ENCODE measurements at places on chromosomes 7 and 10.

DNA sequence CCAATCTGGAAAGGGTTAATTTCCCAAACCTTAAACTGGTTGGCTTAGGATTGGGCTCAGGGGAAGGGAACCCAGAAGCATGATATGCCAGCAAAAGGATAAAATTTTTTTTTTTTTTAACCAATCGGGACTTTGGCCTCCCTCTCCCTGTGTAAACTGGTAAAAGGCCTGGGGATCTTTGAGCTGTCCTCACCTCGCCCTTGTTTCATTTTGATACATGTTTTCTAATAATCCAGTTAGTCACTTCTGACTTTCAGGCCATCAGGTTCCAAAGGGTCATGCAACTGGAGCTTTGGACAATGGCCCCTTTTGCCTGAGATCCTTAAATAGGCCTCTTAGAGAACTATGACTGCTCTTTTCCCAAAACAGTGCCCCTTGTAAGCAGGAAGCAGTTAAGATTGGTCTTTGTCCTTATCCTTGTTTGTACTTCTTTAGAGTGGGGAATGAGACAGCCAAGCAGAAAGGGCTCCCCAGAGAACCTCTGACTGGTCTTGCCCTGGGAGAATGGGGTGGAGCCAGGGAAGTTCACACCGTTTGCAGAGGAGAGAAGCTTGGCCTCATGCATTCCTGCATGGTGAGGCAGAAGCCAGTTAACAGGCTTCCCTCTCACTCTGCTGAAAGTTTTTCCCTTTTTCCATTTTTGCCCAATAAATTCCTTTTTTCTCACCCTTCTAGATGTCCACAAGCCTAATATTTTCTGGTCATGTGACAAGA lies 424.2 kb upstream of the CNTNAP2 start:
- no peak for DNase-seq

DNA sequence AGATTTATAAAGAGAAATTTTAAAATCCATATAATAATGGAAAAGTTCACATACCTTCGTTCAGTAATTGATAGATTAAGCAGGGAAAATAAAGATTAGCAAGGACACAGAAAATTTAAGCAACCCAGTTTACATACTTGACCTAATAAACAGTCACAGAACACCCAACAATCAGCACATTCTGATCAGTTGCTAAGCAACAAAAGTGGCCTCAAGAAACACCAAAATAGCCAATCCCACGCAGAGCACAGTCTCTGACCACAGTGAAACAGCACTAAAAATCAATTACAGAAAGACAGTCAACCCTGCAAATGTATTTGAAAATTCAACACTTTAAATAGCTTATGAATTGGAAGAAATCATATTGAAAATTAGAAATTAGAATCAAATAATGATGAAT lies 39.3 kb upstream of the DRGX start:
- DNase-seq, result no peak

GRCh38 chr10:76333326-76333725 lies 901.9 kb downstream of the LRMDA start:
- DNase-seq, result no peak

DNA sequence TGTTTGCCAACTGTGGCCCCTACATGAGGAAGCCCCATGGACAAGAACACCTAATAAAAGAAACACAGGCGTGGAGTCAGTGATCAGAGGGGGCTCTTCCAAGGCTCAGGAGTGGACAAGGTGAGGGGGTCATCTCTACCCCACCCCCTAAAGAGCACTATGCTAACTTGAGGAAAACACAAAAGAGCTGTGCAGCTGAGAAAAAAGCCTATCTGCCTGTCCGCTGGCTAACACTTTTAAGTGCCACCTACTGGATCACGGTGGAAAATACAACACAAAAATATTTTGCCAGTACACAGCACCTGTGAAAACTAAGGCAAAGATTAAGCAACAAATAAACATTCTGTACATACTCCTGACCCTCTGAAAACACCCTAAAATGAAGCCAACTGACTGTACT lies 53.1 kb upstream of the COBL start:
- DNase-seq, result no peak

DNA sequence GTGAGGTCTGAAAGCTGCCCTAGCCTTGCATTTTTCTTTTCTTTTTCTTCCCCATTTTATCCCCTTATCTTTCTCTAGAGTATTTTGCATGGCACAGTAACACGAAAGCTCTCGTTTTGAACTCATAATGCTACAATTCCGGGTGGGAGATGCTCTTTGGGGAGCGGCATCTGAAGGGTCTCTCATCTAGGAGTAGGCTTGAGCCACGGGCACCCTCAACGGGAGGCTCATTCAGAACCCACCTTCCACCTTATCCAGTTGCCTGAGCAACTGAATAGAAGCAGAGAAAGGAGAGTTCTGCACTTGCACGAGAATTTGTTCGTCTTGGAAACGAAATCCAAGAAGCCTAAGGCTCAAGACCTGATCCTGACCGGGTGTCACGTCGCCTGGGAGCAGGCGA lies 603.5 kb upstream of the FOXK1 start:
- DNase-seq, result no peak

DNA sequence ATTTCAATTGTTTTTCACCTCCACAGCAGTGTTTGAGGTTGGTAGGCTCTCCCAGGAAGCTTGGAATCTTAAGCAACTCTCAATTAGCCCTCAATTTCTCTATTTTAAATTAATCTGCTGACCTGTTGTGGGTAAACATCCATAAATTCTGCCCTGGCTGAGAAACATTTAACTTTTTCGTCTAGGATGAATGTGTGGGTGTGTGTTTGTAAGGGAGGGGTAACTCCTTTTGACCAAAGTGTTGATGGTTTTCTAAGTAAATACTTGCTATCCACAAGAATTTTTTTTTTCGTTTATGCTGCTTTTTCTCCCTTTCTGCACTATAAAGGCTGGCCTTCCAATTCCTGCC lies 973 bp downstream of the PPP3CB start:
- no peak for DNase-seq

GRCh38 chr7:155948423-155948822 lies 136.2 kb upstream of the SHH start:
- no peak for DNase-seq

GRCh38 chr7:2037808-2038522 lies 194.8 kb downstream of the MAD1L1 start:
- DNase-seq, result no peak

DNA sequence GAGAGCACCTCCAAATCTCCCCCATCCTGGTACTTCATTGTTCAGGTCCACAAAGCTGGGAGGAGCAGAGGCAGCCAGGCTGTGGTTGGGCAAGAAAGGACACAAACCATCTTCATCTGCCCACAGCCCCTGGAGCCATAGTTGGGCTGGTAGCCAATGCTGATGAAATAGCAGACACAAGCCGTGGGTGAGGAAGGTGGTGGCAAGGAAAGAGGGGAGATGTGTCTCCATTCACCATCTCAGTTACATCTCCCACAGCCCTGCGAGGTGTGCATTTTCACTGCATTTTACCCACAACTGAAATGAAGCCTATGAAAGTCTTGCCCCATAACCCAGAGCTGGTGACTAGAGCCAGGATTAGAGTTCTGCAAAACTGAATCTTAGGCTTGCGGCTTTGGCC lies 35.0 kb downstream of the PIK3AP1 start:
- DNase-seq, result no peak

DNA sequence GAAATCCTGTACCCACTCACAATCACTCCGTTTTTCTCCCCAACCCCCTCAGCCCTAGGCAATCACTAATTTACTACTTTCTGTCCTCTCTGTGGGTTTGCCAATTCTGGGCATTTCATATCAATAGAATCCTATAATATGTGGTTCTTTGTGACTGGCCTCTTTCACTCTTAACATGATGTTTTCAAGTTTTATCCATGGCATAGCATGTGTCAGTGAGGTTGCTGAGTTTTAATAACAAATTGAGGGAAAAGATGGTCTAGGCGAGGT lies 11.9 kb downstream of the PLAU start:
- DNase-seq, result no peak

DNA sequence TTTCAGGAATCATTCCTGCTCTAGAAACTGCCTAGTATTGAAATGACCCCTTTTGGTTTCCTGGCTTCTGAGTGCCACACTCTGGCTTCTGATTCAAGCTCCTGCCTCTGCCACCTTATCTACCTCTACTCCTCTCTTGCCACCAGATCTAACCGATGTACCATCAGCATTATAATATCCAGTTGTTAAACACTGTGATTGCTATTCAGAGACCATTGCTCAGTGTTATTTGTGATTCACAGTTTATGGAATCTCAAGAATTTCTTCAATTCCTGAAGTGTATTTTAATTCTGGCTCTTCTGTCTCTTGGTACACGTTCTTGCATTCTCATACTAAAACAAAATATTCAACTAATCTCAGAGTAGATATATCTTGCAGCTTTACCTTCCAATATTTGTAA lies 88.7 kb downstream of the DYNC1I1 start:
- DNase-seq, result no peak

DNA sequence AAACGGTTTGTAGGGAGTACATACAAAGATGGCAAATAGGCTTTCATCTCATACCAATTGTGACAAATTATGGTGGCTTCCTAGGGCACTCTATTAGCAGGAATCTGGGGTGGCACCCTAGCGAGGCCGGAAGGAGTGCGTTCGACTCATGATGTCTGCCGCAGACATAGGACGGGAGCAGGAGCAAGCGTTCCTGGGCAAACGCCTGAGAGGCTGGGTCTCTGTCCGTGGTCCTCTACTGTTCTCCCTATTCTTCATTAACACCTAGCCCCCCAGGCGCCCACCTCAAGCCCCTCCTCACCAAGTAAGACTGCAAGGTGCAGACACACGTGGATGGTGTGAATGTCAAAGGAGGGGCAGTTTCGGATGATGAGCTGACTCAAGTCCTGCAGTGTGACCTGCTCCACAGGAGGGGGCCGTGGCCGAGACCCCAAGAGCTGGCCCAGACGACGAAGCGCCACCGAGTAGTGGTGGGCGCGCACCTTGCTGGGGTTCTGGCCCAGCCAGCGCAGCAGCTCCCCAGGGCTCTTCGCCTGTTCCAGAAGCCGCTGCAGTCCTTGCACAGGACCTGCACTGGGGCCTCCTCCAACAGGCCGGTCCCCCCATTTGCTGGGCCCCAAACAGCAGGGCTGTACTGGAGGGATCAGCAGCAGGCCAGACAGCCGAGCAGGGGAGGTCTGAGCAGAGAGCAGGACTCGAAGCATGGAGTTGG lies 1.3 kb downstream of the FASTK start:
- DNase-seq, result no peak

DNA sequence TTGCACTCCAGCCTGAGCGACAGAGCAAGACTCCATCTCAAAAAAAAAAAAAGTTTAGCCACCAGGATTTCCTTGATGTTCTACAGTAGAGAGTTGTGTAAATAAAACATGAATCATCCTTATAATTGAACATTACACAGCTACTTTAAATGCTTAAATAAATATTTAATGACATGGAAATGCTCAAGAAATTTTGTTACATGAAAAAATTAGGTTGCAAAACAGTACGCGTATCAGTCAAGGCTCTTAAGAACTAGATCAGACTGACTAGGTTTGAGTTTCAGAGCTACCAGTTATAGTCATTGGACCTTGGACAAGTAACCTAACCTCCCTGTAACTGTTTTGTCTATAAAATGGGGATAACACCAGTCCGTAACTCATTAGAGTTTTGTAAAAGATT lies 38.7 kb upstream of the GSAP start:
- DNase-seq, result no peak

GRCh38 chr10:70106958-70107791 lies 25.4 kb downstream of the AIFM2 start:
- no peak for DNase-seq

DNA sequence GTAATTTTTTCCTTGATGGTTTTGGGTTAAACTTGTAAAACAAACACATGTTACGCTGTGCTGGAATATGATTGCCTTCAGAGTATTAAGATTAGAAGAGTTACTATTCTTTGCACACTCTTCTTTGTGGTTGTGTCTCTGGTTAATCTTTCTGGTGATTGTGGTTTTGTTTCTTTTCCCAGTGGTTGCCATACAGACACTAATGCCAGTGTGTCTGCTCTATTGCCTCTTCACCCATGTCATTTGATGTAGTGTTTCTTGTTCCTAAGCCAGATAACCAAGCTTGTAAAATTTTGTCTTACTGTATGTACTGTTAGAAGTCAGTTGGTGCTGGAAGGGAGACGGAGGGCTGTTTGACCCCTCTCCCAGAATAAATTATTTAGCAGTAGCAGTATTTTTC lies 124.8 kb downstream of the PHTF2 start:
- DNase-seq, result no peak

DNA sequence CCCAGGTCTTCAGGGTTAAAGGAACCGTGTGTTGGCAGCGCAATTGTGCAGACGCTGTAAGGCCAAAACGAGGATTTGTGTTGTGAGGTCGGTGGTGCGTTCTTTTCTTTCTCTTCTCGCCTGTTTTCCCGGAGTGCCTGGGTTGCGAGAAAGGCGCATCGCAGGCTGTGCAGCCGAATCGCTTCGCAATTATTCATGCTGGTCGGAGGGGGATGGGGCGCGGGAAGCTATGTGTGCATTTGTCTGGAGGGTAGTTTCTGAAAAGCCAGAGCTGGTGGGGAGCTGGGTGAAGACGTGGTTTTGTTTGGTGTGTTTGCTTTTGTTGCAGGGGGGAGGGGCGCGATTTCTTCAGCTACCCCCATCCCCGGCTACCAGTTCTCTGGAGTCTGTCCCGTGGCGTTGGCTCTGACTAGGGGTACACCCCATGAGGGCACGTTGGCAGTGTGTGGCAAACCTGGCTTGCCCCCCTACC lies 2.1 kb downstream of the MXI1 start:
- no peak for DNase-seq

DNA sequence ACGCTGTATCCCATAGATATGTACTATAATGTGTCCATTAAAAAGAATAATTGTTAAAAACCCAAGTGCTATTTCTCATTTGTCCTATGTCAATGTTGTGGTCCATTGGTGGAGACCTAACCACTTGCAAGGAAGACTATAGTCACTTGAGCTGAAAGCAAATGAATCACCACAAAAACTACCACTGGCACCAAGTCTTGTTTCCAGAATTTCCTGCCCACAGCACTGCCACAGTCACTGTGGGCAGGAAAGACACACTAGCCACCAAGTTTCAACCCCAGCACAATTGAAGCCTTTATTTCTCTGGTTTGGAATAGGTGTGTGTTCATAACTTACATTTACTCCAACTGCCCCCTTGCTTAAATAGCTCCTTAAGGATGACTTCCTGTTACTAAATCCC lies 12.4 kb downstream of the DIP2C start:
- no peak for DNase-seq

- no peak for DNase-seq
Observed at GRCh38 chr7:2420216-2420933, 17.0 kb downstream of the CHST12 start.

DNA sequence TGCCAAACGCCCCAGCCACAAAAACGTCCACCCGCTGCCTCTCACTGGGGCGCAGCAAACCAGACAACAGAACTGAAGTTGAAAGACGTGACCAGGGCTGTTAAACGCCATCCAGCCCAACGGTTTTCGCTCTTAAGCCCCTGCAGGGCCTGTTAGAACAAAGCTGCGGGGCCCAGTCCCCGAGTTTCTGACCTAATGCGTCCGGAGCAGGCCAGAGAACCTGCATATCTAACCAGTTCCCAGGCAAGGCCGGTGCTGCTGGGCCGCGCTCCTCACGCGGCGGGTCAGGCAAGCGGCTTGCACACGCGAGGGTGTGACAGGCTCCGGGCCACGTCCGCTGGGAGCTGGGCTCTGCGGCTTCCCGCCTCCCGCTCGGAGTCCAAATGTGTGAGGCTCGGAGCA lies 87.0 kb downstream of the PTPRN2 start:
- DNase-seq, result no peak
